ENCODE measurements at places on chromosomes 3 and 15.

DNA sequence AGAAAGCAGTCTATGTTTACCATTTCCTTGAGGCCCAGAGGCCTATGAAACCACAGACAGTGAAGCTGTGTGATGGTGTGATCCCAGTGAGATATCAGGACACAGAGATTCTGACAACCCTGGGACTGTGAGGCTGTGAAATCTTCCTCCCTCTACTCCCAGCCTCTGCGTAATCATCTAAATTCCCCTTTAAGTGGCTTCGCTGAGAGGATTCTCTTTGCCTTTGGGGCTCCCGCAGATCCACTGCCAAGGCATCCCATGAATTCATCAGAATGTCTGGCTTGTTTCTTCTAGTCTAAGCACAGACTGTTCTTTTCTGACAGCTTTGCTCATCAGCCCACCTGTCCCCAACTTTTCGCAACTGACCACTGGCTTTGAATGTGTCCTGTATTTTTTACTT is 901.2 kb upstream of the NR2F2 start:
- DNase-seq = no peak

- DNase-seq = no peak
These were observed 245.4 kb downstream of the ULK4 start for GRCh38 chr3:41716471-41716870.

GRCh38 chr3:151770956-151771355 is 37.2 kb downstream of the AADACL2 start:
- no peak for DNase-seq

DNA sequence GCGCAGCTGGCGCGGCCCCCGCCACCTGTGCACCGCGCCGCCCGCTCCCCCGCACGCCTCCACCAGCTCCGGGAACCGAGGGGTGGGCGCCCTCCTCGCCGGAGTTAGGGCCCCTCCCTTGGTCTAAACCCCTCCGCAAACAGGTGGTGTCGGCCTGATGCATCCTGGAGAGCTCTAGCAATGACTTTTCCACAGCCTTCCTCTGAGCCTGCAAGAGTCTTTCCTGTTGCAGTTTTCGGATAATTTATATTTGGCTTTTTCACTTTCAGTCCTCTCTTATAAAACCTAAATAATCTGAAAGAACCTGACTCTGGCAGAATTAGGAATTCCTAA is 334 bp upstream of the IGSF11 start:
- DNase-seq = no peak

- DNase-seq = no peak
These were observed 128.7 kb downstream of the FNDC3B start for GRCh38 chr3:172167892-172168648.

DNA sequence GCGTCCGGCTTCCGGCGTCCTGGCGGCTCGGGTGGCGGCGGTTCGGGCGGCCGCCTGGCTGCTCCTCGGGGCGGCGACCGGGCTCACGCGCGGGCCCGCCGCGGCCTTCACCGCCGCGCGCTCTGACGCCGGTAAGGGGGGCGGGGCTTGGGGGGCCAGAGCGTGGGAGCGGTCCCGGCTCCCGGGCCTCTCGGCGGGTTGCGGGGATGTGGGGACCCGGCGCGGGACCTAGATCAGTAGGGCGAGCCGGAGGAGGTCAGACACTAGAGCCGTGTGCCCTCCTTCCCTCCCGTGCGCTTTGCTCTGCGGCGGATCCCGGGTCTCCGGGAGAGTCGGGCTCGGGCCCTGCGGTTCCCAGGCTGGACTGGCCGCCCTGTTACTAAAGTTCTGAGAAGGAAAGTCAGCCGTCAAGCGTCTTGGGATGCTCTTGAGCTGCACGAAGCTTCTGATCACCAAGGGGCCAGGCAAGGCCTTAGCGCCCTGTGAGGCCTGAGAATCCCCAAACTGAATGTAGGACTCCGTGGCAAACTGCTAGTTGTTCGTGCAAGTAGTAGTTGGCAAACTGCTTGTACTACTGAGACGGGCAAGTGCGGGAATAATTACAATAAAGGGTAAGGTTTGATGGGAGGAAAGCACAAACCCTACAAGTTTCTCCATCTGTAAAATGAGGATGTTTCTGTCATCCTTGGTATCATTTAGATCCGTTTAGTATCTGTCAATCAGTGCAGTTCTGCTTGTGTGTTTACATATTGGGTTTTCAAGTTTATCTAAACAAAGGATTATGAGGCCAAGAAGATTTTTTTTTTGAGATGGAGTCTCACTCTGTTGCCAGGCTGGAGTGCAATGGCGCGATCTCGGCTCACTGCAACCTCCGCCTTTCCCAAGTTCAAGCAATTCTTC is 587 bp downstream of the PIGX start:
- peak; percentile 41 for DNase-seq

- no peak for DNase-seq
These were observed 753.5 kb downstream of the NAALADL2 start for GRCh38 chr3:175612487-175613196.

GRCh38 chr15:44636976-44637375 is 26.5 kb downstream of the SPG11 start:
- no peak for DNase-seq

GRCh38 chr15:24856397-24857390 is 98.1 kb upstream of the SNRPN start:
- no peak for DNase-seq

- no peak for DNase-seq
These were observed 51.6 kb downstream of the SENP7 start for GRCh38 chr3:101461451-101461850.

- DNase-seq = no peak
These were observed 107.7 kb downstream of the WDR76 start for GRCh38 chr15:43934480-43934879.

DNA sequence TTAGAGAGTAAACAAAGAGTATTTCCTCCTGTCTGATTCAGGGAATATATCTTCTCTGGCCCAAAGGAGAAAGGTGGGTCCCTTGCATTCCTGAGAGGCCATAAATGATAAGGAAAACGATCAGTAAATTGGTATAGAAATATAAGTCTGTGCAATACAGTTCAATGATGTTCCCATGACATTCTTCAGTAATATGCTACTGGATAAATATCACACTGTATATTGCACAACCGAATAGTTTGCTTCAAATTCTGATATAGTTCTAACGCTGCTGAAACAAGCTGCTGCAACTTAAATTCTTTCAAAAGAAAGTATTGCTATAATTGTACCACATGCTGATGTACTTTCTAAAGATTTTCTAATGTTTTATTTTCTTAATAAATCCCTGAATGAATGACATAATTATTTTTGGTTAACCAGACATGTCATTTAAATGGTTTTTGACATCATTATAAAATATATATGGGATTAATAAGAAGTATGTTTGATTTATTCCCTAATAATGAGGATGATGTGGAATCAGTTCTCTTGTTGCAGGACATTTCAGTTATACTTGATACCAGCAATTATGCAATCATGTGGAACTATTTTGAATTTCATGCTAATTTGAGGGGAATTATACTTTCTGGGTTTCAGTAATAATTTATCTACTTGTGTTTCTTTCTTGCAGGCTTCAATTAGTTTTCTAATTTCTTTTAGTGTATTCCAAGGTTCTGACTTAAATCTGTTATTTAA is 44.9 kb downstream of the FGF7 start:
- DNase-seq = no peak

GRCh38 chr3:55013145-55013925 is 85.5 kb upstream of the LRTM1 start:
- DNase-seq = no peak

DNA sequence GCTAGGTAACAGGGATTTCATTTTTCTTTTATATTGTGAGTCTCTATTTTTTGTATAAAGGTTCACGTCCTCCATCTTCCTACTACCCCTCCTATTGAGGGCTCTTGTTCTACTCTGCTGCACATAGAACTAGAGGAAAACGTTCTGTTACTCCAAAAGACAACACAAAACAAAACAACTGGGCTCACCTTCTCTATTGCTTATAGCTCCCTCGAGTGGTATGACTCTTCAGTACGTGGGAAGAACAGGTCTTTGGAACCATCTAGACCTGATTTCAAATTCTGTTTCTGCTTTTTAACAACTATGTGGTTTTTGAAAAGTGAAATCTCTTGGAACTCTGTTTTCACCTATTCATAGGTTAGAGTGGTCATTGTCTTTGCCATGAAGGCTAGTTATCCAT is 515.3 kb downstream of the SOX2 start:
- DNase-seq = no peak

DNA sequence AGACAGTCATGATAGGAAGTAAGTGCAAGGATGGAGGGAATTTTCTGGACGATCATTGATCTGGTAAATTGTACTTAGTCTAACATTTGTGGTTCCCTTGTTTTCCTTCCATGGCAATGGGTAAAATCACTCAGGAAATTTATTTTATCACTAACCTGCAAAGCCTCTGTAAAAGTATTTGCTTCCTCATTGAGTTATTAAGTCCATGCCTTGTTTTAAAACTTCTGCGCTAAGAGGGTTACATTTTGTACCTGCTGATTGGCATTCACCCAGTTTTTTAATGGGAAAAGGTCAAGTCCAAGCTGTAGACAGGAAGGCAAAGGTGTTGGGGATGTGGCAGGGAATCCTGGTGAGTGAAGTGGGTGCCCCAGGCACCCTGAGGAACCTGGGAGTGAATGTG is 146.2 kb upstream of the NR2F2 start:
- no peak for DNase-seq

GRCh38 chr3:178618197-178618596 is 82.0 kb downstream of the KCNMB2 start:
- DNase-seq = no peak

DNA sequence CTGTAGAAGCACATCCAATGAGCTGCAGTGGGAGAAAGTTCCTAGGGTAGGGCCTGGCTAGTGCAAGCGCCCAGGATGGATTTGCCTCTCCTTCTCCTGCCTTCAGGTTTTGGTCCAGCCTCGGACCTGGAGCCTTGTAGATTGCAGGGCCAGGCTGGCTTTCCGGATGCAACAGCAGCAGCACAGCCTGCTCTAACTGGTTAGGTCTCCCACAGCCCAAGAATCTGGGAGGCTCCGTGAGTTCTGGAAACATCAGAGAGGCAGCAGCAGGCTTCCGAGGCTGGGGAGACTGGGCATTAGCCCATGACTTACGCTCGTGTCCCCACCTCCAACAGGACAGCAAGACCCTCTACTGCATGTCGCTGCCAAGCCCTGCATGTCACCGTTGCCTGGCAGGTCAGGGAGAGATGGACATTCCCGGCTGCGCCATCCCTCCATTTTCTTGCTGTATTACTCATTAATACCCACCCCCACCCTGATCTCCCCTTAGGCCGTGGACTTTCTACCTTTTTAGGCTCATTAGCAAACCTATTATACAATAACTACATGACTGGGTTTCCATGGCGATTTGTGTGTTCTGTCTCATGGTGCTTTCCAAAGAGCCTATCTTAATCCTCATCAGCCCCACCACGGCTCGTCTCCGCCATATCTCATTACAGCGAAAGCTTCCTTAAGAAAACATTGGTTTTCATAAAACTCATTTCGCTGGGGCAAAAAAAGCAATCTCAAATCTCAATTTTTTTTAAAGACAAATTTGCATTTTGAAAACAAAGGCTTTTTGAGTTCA is 40.9 kb upstream of the RGMA start:
- no peak for DNase-seq

GRCh38 chr3:54960701-54961100 is 32.8 kb upstream of the LRTM1 start:
- no peak for DNase-seq

GRCh38 chr15:90645873-90646575 is 71.1 kb upstream of the BLM start:
- no peak for DNase-seq

DNA sequence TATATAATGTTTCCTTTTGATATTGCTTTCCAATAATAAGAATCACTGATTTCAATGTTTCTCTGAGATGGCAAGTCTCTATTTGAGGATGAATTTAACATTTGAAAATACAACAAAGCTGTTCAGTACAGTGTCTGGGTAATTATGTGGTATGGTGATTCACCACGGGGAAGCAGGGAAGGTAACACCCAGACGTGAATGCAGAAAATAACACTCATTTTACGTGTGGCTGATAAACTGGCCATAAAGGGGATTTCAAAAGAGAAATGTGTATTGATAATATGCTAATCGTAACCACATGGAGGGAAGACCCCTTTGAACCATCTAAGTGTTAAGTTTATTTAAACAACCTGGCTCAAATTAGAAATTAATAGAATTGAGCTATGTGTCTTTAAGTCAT is 344.6 kb downstream of the GRM7 start:
- DNase-seq = no peak

- no peak for DNase-seq
These were observed 67.6 kb downstream of the HES1 start for GRCh38 chr3:194203482-194204041.

- no peak for DNase-seq
These were observed 6.8 kb downstream of the PLA2G4F start for GRCh38 chr15:42149493-42150218.

GRCh38 chr3:46321461-46322104 is 32.3 kb upstream of the CCR2 start:
- no peak for DNase-seq

- no peak for DNase-seq
These were observed 61.1 kb downstream of the AMOTL2 start for GRCh38 chr3:134312873-134313846.

GRCh38 chr15:72136170-72137051 is 18.2 kb downstream of the SENP8 start:
- DNase-seq = no peak

- no peak for DNase-seq
These were observed 20.0 kb downstream of the PCCB start for GRCh38 chr3:136270179-136270578.

GRCh38 chr15:29533647-29534046 is 264.0 kb upstream of the NSMCE3 start:
- DNase-seq = no peak

GRCh38 chr3:45756055-45756454 is 40.3 kb downstream of the SLC6A20 start:
- no peak for DNase-seq
